Activated CD4-positive, alpha-beta T cell treated with anti-CD3 and anti-CD28 coated beads, Interleukin-2, amount 50 U/mL, for 24 hours (primary cell): ENCODE measurements at places on chromosomes 1 and 21.

GRCh38 chr1:37292789-37293188 lies 181.6 kb upstream of the ZC3H12A start:
- no peak for DNase-seq

DNA sequence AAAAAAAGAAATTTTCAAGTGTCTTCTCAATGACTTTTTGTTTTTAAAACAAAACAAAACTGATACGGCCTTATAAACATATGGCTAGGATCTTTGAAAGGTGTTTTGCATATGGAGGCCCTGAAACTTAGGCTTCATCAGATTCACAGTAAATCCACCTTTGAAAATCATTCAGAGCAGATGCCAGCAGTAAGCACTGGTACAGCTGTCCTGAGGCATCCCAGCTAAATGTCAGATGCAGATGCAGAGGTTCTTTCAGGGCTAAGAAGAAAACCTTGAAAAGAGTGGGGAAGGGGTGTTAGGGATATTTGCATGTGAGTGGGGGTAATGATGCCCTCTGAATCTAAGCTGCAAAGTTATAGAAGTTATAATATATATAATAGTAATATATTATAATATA lies 56.2 kb upstream of the GNG12 start:
- no peak for DNase-seq

DNA sequence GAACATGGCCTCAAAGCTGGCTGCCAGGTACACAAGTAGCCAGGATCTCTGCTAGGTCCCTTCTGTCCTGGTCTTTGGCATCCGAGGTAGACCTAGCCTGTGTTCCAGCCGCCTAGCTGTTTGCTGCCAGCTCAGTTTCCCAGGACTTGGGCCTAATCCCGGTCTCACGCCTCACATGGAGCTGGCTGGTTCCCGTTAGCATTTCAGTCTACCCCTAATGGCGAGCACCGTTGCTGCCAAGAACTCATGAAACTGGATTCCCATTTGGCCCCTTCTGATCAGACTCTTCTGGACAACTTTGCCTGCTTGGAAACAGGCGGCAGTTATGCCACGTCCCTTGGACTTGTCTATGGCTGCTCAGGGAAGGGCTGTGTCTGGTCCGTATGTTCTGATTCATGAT lies 26.2 kb upstream of the HHAT start:
- no peak for DNase-seq

- no peak for DNase-seq
These were observed 169.3 kb upstream of the NR5A2 start for GRCh38 chr1:199858171-199858570.

DNA sequence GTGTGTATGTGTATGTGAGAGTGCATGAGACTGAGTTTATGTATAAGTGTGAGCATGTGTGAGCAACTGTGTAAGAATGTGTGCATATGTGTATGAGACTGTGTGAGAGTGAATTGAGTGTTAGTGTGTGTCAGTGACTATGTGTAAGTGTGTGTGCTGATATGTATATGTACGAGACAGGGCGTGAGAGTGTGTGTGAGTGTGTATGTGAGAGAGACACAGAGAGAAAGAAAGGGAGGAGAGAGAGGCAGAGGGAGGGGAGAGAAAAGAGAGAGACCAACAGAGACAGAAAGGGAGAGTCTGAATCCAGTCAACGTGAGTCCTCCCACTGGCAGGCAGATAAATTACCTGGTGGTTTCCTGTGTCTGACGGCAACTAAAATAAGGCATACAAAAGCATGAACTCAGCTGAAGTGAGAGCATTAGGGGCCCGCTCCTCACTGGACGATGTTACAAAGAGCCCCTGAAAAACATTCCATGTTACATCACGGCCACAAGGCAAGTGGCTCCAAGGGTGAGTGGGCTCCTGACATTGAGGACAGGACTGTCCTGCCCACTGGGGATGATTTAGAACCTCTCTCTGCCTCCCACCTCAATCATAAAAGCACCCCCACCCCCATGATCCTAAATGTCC lies 66.6 kb upstream of the TIAM1 start:
- no peak for DNase-seq

DNA sequence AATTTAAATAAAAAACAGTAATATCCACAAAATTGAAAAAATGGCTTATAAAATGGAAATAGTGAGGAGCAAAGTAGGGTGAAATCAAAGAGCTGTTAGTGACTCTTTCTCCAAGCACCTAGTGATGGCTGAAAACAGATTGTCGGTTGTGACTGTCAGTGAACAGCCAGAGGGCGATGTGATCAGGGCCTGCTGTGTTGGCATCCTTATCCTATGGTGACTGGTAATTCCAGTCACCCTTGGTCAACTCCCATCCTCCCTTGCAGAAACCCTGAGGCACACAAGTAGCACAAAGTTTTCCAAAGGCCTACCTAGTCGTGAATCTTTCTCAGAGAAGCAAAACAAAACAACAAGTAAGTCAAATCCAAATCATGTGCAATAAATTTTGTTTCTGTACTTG lies 599.8 kb upstream of the CXADR start:
- DNase-seq: no peak

- peak; percentile 44 for DNase-seq
These were observed 61.7 kb upstream of the ADAR start for GRCh38 chr1:154669464-154670282.

- no peak for DNase-seq
These were observed 94.3 kb upstream of the MPC2 start for GRCh38 chr1:168031198-168031597.

GRCh38 chr1:149936170-149936991 lies at the start of gene MTMR11:
TSS of gene MTMR11 (minus strand) at chr1:149936879. CDS start at chr1:149936647, 232 bp downstream.
- DNase-seq: no peak

DNA sequence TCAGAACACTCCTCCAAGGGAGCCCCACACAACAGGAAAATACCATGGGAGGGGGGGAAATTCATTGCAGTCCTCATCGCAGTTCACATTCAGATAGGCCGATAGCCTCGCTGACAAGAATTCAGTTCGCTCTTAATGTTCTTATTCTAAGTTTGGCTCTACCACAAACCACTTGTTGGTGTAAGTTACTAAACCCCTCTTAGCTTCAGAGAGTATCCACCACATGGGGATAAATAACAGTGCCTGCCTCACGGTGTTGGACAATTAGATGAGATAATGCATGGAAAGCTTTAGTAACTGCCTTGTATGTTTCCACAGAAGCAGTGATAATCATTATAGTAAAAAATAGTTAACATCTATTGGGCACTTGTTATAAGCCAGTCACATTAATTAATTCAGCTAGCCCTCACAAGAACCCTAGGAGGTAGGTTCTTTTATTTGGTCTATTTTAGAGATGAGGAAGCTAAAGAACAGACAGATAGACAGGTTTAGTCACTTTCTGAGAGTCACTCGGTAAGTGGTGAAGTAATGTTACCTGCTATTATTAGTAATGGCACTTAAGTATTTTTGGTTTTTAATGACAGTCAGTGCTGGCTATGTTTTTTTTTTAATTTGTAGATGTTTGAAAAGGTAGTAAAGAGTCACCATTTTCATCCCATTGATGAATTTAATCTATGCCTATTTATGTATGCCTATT lies 10.1 kb downstream of the VAV3 start:
- DNase-seq: no peak

- DNase-seq: no peak
These were observed 35.5 kb downstream of the KIRREL1 start for GRCh38 chr1:158028969-158029368.

GRCh38 chr1:84259376-84259775 lies 42.1 kb upstream of the SAMD13 start:
- DNase-seq: no peak

- no peak for DNase-seq
These were observed 9.5 kb upstream of the C1orf174 start for GRCh38 chr1:3909615-3910014.
